ENCODE measurements at places on chromosomes 11 and 22. TPM values are rescaled to one million over a fixed set of nuclear protein-coding genes. Genes with fewer than 3 reads are reported as not detected.

P2RY6 gene
- 0.29 TPM for total RNA-seq

HPS5 gene
- 25.1 TPM for total RNA-seq

PHF21B gene
- total RNA-seq, result not detected

SAA2 gene
- total RNA-seq, result not detected

DAGLA gene
- 5.0 TPM for total RNA-seq

GAB4 gene
- total RNA-seq, result not detected

HORMAD2 gene
- total RNA-seq, result not detected

CASP1 gene
- total RNA-seq, result 9.6 TPM

HEPHL1 gene
- total RNA-seq, result under 0.01 TPM

NPTXR gene
- 0.38 TPM for total RNA-seq

ARHGAP8 gene
- 0.38 TPM for total RNA-seq

DDIAS gene
- 5.6 TPM for total RNA-seq

SMIM35 gene
- total RNA-seq, result not detected

HIRA gene
- 19.3 TPM for total RNA-seq

APOA1 gene
- not detected for total RNA-seq

SYCE3 gene
- not detected for total RNA-seq

IRF7 gene
- 11.2 TPM for total RNA-seq

C11orf86 gene
- not detected for total RNA-seq

VSIG10L2 gene
- not detected for total RNA-seq

ZNF214 gene
- total RNA-seq, result 0.76 TPM

Data from vein endothelial cell (primary cell).